ENCODE measurements at places on chromosomes 3 and 15.

GRCh38 chr3:169668072-169668956 lies 4.8 kb upstream of the MECOM start:
- no peak for DNase-seq

GRCh38 chr3:77539014-77539413 lies 499.1 kb downstream of the ROBO2 start:
- DNase-seq, result no peak

DNA sequence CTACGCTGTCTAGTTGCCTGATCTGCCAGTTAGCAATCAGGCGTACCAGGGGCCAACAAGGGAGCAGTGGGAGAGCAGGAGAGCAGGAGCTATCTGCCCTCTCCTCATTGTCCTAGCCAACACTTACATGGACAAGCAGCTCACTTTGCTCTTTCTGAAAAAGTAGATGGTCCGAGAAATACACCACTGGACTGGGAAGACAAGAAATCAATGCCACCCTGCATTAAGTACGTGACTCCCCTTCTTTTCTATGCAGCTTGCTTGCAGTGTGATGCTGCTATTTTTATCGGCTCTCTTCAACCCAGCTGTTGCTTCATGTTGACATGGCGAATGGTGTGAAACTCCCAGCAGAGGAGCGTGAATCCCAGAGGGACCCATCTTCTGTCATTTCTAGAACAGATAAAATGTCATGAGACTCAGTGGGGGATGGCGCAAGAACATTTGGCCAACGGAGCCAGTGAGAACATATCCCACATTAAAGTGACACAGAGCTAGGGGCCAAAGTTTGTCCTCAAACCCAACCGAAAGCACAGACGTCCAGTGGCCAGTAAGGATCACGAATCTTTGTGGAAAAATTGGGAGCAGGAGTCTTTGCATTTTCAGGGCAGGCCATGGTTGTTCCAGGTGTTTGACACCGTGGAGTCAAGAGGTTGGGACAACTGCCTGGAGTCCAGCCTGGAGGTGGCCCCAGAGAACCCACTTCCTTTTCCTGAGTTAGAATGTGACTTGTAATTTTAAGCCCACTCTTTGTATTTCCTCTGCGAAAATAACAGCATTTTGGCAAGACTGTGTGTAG lies 53.7 kb upstream of the MEF2A start:
- no peak for DNase-seq

GRCh38 chr3:171348121-171348520 lies 112.1 kb downstream of the TNIK start:
- no peak for DNase-seq

DNA sequence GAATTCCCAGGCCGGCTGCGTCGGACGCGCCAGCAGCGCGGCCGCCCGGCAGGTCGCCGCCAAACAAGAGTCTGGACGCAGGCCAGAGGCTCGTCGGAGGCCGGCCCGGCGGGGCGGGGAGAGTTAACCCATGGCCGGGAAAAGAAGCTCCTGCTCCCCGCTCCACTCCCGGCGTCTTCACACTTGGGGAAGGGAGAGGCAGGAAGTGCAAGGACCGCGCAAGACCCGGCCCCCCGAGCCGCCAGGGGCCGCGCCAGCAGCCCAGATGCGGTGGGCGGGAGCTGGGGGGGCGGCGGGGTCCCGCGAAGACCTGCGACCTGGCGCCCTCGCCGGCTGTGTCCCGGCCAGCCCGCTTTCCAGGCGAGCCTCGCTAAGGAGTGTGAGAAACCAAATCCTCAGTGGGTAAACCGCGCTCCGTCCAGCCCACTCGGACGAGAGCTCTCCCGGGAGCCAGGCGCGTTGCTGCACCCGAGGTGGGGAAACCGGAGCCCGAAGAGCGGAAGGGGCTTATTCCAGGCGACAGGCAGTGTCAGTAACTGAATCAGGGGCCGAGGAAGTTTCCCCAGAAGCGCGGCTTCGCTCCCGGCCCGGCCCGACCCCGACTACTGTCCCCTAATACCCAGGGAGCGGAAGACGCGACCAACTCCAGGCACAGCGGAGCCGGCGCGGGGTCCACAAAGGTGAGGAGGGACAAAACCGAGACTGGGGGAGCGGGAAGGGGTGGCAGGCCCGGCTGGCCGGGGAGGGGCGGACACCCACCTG lies 721 bp downstream of the ADAMTS7 start:
- no peak for DNase-seq

DNA sequence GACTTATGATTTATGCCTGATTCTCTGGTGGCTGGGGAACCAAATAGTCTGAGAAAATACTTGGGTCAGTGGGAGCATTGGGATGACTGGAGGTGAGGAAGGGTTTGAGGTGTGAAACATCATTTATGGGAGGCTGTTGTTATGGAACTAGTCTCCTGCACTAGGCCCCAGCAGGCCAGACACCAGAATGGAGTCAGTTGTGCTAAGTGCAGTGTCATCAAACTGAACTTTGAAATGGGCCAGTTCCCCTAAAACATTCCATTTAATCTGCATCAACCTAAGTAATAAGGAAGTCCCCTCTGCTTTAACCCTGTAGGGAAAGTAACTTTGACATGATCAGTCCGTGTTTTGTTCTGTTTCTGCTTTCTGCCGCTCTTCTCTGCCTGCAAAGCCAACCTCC lies 44.9 kb upstream of the KLHL25 start:
- no peak for DNase-seq

GRCh38 chr3:149277331-149277813 lies 55.7 kb upstream of the CP start:
- no peak for DNase-seq

- no peak for DNase-seq
These were observed 50.9 kb upstream of the NPHP3 start for GRCh38 chr3:132773071-132773619.

DNA sequence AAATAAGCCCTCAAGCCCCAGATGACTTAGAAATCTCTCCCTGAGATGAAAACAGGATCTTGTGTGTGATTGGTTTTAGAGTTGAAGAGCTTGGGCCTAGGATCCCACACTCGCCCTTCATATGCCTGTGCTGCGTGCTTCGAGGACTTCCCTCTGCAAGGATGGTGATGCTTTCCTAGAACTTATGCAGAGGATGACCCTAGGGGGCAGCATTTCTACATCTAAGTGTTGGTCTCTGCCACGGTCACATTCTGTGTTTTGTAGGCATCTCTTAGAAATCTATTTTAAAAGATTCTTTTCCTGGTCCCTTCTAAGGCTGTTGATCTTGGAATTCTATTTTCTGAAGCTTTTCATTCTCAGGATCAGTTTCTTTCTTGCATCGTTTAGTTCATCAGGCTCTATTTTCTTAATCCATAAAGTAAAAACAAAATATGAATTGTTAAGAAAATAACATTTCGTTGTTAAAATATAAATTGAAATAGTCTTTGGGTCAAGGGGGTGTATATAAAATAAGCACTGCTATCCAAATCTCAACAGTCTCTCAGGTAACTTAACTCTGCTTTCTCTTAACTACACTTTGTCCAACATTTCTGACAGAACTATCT lies 45.7 kb downstream of the WDR76 start:
- no peak for DNase-seq

DNA sequence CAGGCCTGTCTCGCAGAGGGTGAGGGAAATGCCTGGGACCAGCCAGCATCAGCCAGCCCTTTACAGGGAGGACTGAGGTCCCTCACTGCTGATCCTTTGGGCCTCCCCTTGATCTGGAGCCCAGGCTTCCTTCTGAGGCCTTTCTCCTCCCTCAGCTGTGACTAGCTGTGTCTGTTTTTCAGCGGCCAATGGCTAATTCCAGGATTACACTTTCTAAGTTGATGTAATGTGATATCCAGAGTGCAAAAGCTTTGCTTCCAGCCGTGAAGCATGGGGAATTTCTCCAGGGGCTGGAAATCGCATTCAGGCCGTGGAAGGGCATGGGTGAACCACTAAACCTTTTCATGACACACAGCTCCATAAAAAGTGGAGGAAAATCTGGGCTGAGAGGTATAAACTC lies 157.6 kb downstream of the SHQ1 start:
- no peak for DNase-seq

- DNase-seq, result no peak
These were observed 932 bp downstream of the GSK3B start for GRCh38 chr3:120093119-120093910.

DNA sequence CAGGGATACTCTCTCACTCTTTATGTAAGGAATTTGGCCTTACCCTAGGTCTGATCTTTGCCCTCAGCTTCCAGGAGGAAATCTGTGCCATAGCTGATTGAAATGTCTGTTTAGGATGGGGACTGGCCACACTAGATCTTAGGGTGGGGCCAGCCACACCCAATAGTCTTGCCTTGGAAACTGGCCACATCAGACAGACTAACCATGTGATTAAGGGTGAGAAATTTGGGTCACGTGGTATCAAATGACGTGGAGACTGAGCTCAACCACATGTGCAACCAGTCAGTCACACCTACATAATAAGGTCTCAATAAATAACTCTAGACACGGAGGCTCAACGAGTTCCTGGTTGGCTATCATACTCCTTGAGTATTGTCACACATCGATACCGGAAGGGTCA lies 113.5 kb downstream of the CNTN3 start:
- DNase-seq, result no peak

GRCh38 chr3:64179249-64179648 lies 46.0 kb downstream of the PRICKLE2 start:
- no peak for DNase-seq

DNA sequence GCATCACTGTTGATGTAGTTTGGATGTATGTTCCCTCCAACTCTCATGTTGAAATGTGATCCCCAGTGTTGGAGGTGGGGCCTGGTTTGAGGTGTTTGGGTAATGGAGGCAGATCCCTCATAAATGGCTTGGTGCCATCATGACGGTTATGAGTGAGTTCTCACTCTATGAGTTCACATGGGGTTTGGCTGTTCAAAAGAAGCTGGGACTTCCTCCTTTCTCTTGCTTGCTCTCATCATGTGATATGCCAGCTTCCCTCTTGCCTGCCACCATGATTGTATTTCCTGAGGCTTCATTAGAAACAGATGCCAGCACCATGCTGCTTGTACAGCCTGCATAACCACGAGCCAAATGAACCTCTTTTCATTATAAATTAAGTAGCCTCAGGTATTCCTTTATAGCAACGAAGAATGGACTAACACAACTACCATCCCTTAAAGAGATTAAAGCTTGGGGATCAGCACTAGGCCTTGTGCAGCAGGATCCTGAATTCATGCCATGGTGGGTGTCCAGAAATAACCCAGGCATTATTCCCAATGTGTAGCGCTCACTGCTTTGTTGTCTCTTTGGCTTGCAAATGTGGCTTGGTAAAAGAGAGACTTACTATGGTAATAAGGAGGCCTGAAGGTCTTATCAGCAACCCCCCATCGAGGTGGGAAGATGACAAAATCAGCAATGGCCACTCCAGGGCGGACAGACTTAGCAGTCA lies 41.9 kb downstream of the NDUFB4 start:
- DNase-seq, result no peak

GRCh38 chr15:60374209-60374608 lies 23.6 kb downstream of the ANXA2 start:
- no peak for DNase-seq

GRCh38 chr3:65018801-65019200 lies 331.0 kb upstream of the ADAMTS9 start:
- DNase-seq, result no peak

DNA sequence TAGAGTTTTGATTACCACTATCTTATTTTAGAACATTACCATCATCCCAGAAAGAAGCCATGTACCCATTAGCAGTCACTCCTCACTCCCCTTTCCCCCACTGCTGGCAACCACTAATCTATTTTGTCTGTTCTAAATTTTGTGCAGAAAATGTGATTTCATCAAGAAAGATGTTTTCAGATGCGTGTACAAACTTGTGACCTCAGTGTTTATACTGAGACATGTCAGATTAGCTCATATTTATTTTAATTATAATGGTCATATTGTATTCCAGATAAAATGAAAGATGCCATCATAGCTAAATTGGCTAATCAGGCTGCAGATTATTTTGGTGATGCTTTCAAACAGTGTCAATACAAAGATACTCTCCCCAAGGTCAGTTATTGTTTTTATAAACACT lies 27.8 kb downstream of the PDCD6IP start:
- no peak for DNase-seq
